ENCODE measurements at places on chromosomes 1 and 21.

DNA sequence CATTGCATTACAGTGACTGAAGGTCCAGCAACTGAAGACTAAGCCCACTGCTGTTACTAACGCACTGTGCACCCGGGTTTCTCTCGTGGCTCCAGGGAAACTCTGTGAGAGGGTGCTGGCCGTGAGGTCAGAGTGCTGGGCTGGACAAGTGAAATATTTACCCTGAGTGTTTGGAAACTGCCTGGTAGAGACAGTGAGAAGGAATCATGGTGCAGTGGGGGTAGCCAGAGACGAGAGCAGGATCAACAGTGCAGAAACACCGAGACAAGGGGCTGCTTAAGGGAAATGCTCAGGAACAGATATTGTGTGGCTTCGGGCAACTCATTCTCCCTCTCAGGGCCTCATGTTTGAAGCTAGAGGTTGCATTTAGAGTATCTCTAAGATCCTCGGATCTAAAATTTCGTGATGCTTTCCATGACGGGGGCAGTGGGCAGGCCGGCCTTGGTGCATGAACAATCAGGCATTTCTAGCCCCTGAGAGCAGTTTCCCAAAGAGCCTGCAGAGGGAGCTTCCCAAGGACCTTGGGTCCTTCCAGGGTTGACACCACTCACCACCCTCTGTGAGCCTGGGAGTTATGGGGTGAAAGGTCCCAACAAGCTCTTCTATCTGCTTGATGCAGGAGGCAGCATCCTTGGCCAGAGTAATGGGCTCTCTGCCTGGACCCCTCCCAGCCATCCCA, 9.7 kb downstream of the CD2 start:
- no peak for DNase-seq

- no peak for DNase-seq
Observed at GRCh38 chr1:62621907-62622306, 24.6 kb downstream of the ANGPTL3 start.

- DNase-seq = no peak
Observed at GRCh38 chr1:44158871-44159270, 17.4 kb upstream of the KLF18 start.

DNA sequence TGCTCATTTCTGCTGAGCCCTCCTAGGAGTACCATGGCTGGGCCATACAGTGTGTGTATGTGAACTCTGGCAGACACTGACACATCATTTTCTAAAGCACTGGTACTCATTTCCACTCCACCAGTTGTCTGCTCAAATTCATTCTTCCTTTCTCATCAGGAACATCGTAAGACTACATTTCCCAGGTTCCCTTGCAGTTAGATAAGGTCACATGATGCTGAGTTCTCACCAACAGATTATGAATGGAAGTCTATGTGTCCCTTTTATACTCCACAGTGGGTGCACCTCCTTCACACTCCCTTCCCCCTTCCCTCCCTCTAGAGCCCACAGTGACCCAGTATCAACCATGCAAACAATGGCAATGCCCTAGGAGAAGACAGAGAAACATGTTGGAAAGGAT, 38.3 kb upstream of the PAX7 start:
- DNase-seq = no peak

Measured in stimulated activated CD8-positive, alpha-beta memory T cell treated with anti-CD3 and anti-CD28 coated beads, Interleukin-4, amount 100 ng/mL, for 4 hours (primary cell).